PC-3 (cell line): ENCODE measurements at places on chromosomes 12 and 14. TPM values are rescaled to one million over a fixed set of nuclear protein-coding genes. Genes with fewer than 3 reads are reported as not detected.

Gene PIWIL1
- not detected in 2 replicates for total RNA-seq

Gene KRT79
- 0.46 TPM in 1 of 2 replicates, not detected in the other for total RNA-seq

Gene ARF6
- 86.4 and 107 TPM in 2 replicates for total RNA-seq

- no peaks in the 10 kb centered on the region for H3K36me3 ChIP-seq
- H3K4me3 ChIP-seq, result no peak overlapping the region
- H3K27ac ChIP-seq, result no peak overlapping the region
- H3K27me3 ChIP-seq, result no peaks in the 10 kb centered on the region
- DNase-seq, result no peak
These were observed 46.0 kb upstream of the GNPNAT1 start for GRCh38 chr14:52837451-52837850.

GRCh38 chr14:91867316-91867988 lies at the start of gene TC2N:
Gene TC2N, minus strand, starts transcription at chr14:91867536. Its CDS starts 53,767 bp downstream, at chr14:91813769.
- H3K36me3 ChIP-seq, result no peaks in the 10 kb centered on the region
- no peak within 1 kb of the TSS for H3K27ac ChIP-seq
- H3K4me1 ChIP-seq, result peaks cover 21% of the 10 kb centered on the region
- no peak within 1 kb of the TSS for H3K4me3 ChIP-seq
- DNase-seq, result no peak

DNA sequence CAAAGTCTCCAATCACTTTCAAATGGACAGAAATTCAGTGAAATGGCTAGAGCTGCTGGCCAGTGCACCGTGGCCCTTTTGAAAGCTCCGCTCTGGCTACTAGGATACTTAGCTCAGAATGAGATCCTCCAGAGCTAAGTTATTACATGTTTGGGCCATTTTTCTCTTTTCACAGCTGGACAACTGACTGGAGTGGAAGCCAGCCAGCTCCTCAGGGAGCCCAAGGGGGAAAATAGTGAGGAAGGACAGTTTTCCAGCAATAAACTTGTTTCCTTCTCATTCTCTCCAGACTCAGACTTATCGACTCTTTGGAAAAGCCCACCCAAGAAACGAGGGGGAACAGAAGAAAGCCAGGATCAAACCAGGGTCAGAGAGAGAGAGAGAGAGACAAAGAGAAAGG lies 266.0 kb downstream of the KSR2 start:
- no peak overlapping the region for H3K4me3 ChIP-seq
- H3K4me1 ChIP-seq, result peaks cover 23% of the 10 kb centered on the region
- H3K27me3 ChIP-seq, result no peaks in the 10 kb centered on the region
- DNase-seq, result no peak
- H3K36me3 ChIP-seq, result no peaks in the 10 kb centered on the region

DNA sequence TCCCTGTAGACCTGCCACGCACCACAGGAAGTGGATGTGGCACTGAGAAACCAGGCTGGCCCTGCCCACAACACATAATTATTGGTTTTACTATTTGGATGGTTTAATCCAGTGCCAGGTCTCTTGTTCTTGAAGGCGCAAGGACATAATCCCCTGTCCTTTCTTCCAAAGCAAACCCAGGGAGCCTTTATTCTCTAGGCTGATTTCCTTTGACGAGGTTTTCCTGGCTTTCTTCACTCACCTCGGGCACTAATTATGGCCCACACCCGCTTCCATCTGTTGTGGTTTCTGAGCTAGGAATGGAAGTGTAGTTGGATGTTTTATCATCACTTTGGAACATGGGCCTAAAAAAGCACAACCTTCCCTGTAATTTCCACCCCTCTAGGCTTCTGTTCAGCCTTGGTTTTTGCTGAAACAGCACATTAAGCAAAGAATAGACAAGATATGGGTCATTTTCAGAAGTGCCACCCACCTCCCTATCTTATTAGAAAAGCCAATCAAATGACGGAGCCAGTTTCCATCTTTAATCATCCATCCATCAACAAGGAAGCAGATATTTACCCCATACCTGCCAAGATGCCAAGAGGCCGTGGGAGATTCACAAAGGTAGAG lies 73.9 kb downstream of the PPP1R36 start:
- peaks cover 35% of the 10 kb centered on the region for H3K4me1 ChIP-seq
- no peaks in the 10 kb centered on the region for H3K27me3 ChIP-seq
- H3K36me3 ChIP-seq, result no peaks in the 10 kb centered on the region
- no peak overlapping the region for H3K27ac ChIP-seq
